Stimulated activated CD8-positive, alpha-beta memory T cell treated with anti-CD3 and anti-CD28 coated beads, Interleukin-7, amount 100 ng/mL, for 4 hours (primary cell): ENCODE measurements at places on chromosomes 2 and 18.

- no peak for DNase-seq
Measured at GRCh38 chr2:101420623-101421022, 33.3 kb upstream of the CREG2 start.

DNA sequence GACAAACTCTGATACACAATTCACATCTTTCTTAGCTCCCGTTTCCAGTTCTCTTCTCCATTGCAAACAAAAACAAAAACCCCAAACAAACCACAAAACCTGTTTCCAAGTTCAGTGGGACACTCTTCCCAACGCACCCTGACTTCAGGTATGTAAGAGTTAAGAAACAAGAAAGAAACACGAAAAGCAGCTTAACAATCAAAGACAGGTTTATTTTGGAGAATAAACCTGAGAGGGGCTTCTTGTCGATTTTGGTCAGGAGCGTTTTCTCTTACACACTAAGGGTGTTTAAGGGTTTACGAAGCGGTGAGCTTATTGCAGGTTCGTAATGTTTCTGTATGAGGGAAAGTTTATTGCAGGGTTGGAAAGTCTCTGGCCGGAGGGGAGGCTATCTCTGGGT is 905 bp upstream of the ATG16L1 start:
- no peak for DNase-seq

GRCh38 chr2:45008296-45009129 is 739 bp downstream of the SIX2 start:
- DNase-seq, result no peak

DNA sequence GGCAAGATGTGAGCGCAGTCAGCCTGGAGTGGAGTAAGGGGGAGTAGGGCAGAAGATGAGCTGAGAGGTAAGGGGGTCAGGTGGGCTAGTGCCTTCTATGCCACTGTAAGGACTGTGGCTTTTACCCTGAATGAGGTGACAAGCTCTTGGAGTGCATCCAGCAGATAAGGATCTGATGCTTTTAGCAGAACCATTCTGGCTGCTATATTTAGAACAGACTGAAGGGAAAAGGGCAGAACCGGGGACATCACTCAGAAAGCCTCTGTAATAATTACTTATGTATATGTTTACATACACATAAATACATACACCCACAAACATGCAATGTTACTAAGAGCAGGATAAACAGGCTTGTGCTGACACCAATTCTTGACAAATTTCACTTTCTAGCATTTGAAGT is 124.8 kb downstream of the DTNB start:
- DNase-seq, result no peak

DNA sequence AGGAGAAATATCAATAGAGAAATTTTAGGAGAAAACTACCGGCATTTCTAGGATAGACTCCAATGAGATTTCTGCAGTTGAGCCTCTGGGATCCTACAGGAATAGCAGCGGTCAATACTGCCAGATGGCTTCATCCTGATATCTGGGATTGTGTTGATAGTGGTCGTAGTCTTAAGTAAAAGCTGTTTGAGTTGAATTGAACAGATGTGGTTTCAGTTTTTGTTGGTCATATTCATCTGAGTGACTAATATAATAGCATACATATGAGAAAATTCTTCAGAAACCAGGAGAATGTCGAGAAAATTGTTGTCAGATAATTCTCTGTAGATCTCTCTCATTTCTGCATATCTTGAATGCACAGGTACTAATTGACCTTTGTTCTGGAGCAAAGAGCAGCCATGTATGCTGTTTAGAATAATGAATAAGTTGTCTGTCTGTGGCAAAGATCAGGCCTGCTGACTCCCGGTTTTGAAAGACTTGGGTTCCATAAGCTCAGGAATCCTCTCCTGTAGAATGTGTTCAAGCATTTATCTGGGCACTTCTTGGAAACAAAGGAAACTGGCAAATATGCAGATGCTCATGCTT is 288.1 kb downstream of the TMX3 start:
- DNase-seq, result no peak

GRCh38 chr18:26215247-26215970 is 10.8 kb upstream of the TAF4B start:
- DNase-seq, result peak; percentile 8

- DNase-seq, result no peak
Measured at GRCh38 chr18:78713069-78713468, 266.5 kb upstream of the SALL3 start.
